Fibroblast of mammary gland (primary cell): ENCODE measurements at places on chromosomes 1 and 21.

DNA sequence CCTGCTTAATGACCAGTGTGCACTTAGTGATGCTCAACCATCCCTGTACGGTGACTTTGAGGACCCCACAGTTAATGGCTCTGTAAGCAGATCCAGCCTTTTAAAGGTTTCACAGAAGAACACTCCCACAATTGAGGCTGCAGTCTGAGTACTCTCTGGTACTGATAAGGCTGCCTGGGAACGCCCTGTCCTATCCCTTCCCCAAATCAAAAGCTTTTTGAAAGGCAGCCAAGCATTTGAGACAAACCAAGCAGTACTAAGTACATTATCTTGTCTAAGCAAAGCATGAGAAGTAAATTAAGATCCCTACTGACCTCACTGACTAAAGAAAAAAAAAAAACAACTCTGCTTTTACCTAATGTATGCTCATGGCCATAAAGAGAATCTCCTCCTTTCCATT is 60.7 kb downstream of the SH3GLB1 start:
- DNase-seq, result no peak

DNA sequence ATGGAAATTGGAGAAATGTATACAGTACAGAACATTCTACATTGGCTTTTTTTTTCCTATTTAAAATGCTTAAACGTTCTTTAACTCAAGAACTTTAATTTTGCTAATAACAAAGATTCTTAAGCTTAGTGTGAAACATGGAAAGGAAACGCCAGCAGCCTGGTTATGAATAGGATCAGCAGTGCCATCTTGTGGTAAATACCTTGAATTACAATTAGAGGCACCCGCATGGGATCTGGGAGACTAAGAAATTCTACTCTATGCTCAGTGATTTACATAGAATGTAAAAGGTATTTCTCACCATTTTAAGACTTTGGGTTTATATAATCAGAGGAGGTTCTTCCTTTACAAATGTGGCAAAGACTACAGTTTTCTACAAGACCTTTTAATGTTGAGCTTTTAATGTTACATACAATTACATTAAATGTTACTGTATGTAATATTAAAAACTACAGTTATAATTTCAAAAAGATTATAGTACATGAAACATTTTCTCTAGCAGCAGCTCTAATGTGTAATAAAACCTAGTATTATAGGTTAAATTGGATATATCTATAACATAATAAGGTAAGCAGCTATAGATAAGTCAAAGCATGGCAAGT is 32.1 kb upstream of the APOBEC4 start:
- DNase-seq, result peak; percentile 64

- DNase-seq, result no peak
Measured at GRCh38 chr1:76230842-76231281, 156.3 kb downstream of the ST6GALNAC3 start.

DNA sequence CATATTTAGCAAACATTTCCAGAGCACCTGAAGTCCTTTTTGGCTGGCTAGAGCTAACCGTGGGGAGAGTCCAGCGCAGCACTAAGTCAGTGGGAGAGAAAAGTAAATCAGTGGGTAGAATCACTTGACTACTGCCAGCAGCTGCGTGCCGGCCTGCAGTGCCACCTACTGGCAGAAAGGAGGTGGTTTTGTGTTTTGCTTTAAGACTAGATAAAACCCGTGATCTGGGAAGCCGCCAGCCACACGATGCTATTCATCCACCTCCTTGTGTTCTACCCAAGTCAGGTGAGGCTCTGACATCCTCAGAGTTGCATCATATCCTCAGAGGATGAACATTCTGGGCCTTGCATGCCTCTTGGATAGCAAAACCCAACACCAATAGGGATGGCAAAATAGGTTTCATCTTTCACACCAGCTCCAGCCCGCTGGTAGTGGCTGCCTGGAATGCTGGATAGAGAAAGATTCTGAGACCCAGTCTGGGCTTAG is 14.1 kb upstream of the HEYL start:
- DNase-seq, result peak; percentile 83

- peak; percentile 24 for DNase-seq
Measured at GRCh38 chr1:97893844-97894243, 27.0 kb downstream of the DPYD start.

DNA sequence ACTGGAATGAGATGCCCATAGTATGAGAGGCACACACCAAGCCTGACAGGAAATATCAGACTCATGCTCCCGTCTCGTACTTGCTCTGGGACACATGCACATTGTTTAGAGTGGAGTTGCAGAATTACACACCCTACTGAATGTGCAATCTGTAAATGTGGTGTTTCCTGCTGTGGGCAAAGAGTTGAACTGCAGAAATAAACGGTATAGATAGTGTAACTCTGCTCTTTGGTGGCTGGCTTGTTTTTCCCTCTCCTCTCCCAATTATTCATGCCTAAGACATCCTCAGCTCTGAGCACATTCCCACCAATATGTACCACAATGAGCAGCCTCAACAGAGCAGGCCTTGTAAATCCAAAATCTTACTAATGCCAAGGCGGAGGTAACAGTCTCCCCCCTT is 90.1 kb upstream of the DIRAS3 start:
- DNase-seq, result no peak

GRCh38 chr1:203547771-203548421 is 53.9 kb downstream of the OPTC start:
- no peak for DNase-seq

- DNase-seq, result no peak
Measured at GRCh38 chr1:209652873-209653401, 712 bp upstream of the LAMB3 start.

DNA sequence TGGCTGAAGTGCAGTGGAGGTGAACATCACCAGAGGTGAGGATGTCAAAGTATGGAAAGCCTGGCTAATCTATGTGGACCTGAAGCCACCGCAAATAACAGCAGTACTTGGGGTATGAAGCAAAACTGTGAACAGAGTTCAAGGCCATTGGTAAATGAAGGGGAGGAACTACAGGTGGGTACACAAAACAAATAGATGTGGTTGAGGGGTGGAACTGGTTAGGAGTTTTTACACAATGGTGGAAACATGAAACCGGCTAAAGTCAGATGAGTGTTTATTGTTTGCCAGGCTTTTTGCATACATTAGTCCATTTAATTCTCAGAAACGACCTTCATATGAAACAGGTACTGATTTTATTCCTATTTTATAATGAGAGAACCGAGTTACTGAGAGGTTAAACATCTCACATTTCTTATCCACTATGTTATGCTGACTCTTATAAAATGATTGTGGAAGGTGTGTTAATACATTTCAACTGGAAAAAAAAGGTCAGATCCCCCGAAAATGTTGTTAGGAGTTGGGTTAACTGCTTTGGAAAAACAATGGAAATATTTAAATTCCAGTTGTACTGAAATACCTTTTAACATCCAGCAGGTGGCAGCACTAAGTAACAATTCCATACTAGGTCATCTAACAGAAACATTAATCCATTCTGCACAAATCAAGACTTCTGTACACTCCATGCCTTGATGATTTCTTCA is 44.3 kb upstream of the GTF2B start:
- peak; percentile 57 for DNase-seq

- DNase-seq, result peak; percentile 15
Measured at GRCh38 chr1:72845381-72845780, 563.0 kb upstream of the NEGR1 start.

DNA sequence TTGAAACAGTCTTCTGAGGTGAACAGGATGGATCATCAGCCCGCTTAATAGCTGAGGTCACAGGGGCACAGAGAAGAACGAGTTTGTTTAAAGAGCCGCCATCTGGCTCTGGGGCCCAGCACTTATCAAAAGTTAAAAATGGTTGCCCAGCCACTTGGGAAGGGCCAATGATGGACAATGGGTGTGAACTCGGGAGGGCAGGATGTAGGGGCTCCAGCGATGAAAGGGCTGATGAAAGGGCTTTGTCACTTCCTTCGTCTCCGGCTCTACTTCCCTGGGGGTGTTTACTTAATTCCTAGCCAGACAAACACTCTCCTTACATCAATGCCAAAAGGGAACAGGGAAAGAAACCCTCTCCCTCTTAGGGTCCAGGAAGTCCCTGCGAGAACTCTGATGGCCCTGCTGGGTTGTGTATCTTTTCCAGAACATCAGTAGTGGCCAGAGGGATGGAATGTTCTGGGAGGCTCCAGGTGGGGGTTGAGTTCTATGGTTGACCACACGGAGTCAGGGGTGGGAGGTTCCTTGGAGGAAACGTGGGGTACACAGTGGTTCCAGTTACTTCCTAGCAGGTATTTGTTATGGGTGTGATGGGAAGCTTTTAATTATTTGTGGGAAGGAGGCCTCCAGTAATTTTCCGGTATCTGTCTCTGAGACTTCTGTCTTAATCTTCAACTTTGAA is 9.0 kb upstream of the ABCG1 start:
- no peak for DNase-seq

GRCh38 chr1:203124011-203124410 is 3.5 kb upstream of the ADORA1 start:
- DNase-seq, result no peak

DNA sequence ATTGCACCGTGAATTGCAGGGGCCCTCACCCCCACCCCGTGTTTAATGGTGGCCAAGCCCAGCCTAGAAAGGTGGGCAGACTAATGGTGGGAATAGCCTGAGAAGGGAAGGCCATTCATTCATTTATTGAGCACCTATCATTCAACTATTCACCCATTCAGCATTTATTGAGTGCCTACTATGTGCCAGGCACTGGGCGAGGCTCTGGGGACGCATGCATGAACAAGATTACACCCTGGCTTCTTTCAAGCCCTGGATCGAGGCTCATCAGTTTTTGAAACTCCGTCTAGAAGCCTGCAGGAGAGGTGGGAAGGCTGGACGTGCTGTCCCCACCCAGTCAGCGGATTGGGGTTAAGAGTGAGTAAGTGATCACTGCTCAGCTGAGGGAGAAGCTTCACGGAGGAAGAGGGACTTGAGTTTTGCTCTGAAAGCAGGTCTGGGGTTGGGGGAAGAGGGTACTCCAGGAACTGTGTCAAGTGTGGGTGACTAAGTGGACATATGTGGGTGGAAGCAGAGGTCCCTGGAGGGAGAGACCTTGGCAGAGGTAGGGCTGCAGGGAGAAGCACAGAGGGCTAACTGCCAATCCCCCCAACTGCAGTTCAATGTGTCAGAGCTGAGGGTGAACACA is 35.6 kb downstream of the MEF2D start:
- peak; percentile 91 for DNase-seq

- DNase-seq, result peak; percentile 30
Measured at GRCh38 chr21:16304174-16305095, 574.7 kb downstream of the USP25 start.

DNA sequence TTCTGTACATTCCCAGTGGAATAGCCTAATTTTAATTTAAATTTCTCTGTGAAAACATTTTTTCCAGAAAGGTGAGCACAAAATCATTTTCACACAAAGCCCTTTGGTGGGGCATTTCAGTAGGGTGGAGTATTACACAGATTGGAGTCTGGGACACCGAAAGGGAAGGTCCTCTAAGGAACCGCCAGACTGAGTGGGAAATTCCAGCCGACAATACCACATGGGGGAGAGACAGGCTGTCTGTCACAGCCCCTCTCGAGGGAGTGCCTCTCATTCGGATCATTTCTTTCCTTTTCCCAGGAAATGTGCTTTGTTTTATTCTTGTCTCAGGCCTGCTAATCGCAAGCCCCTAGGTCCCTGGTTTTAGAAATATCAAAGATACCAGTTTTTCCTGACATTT is 150.6 kb upstream of the HOOK1 start:
- no peak for DNase-seq

GRCh38 chr21:46613391-46613790 is 8.5 kb upstream of the S100B start:
- DNase-seq, result no peak

GRCh38 chr1:47871799-47872353 is 125.3 kb downstream of the TRABD2B start:
- peak; percentile 37 for DNase-seq

DNA sequence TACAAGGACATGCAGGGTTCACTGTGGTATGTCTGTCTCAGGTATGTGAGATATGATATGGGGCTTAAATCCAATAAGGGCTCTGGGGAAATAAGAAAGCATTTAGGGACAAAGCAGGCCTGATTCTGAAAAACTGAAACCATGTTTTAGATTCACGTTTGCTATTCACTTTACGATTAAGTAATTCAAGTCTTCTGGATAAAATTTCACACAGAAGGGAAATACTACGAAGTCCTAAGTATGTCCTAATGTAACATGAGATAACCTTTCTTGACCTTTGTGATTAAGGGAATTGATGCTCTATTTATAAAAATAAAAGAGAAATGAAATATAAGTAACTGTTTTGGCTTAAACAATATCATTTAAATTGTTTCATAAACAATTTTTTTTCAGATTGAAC is 55.4 kb downstream of the HNRNPR start:
- no peak for DNase-seq

GRCh38 chr1:3363023-3363422 is 91.4 kb upstream of the ARHGEF16 start:
- no peak for DNase-seq

GRCh38 chr1:158068918-158069317 is 75.5 kb downstream of the KIRREL1 start:
- DNase-seq, result no peak

GRCh38 chr21:31346256-31346821 is 2.3 kb upstream of the TIAM1 start:
- DNase-seq, result no peak

GRCh38 chr1:75582725-75583261 is 28.1 kb downstream of the SLC44A5 start:
- DNase-seq, result no peak

DNA sequence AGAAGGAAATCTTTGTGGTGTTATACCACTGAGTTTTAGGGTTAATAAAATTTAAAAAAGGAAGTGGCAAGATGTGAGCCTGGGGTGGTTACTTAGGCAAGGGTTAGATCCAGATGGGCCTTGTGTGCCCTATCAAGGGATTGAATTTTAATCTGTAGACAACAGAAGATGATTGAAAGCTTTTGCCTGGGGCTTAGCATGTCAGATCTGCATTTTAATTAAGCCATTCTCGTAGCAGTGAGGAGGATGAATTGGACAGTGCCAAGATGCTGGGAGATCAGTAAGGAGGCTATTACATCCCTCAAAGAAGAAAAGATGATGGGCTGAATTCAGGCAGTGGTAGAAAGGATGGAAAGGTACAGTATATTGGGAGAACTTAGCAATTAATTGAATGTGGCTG is 42.3 kb downstream of the HMGB4 start:
- DNase-seq, result no peak

DNA sequence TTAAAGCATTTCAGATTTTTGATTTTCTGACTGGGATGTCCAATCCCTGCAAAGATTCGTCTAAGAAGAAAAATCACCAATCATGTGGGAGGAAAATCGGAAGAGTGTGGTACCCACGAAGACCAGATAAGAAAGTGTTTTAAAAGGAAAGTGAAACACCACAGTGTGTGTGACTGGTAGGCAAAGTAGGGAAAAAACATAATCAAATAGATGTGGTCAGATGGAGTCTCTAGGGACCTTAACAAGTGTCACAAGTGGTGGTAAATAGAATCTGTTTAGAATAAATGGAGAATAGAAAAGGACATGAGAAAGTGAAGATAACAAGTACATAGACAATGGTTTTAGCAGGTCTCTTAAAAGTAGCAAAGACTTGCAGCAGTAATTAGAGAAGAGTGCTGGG is 154.6 kb downstream of the SLC30A10 start:
- DNase-seq, result no peak

- DNase-seq, result no peak
Measured at GRCh38 chr1:20234788-20235535, 48.6 kb upstream of the PLA2G2C start.

- DNase-seq, result no peak
Measured at GRCh38 chr21:25133939-25134338, 473.3 kb downstream of the MRPL39 start.
